Stimulated activated CD8-positive, alpha-beta memory T cell treated with anti-CD3 and anti-CD28 coated beads, Interleukin-7, amount 100 ng/mL, for 24 hours (primary cell): ENCODE measurements at places on chromosomes 12 and 14.

DNA sequence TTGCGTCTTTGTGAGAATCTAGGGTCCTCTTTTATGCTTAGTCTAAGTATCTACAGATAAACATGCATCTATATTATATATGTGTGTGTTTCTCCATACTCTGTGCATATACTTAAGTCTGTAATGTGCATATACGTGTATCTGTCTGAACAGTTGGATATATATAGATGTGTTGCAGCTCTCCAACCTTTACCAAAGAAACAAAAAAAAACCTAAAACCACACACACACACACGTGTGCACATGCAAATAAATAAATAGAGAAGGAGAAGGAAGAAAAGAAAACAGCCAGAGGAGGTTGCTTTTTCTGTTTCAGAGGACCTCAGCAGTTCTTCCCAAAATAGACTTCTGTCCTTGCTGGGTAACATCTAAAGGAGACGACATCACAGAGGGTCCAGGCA is 244.9 kb downstream of the CACNA1C start:
- DNase-seq, result no peak

DNA sequence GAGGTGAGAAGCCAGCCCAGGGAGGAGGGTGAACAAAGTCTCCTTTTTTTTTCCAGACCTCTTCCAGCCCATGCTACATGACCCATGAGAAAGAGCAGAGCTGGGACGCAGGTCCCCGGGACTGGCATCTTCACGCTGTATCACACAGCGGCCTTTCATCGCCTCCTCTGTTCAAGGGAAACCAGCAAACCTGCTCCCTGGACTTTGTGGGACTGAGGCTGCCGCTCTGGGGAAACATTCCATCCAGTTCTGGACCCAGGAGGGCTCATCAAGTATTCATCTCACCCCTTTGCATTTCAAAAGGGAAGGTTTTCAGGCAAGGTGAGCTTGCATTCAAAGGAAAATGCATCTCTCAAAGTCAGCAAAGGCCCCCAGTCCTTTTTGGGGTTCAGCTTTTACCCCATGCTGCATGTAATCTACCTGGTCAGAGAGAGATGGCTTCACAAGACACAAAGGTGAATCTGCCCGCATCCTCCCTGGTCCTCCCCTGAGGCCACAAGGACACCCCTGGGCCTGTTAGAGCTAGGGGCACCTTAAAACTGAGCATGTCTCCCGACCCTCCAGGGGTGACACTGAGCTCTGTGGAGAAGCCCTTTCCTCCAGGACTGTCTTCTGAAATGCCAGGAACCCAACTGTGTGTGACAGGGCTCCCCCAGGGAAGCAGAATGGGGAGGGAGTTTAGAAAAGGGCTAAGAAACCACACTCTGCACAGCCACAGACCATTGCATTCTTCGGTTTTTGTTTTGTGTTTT is 21.2 kb upstream of the MEG3 start:
- DNase-seq, result no peak

- DNase-seq, result no peak
These were observed 29.6 kb upstream of the NAP1L1 start for GRCh38 chr12:76113800-76114757.

GRCh38 chr12:110813285-110813684 is 33.5 kb upstream of the CCDC63 start:
- DNase-seq, result no peak

DNA sequence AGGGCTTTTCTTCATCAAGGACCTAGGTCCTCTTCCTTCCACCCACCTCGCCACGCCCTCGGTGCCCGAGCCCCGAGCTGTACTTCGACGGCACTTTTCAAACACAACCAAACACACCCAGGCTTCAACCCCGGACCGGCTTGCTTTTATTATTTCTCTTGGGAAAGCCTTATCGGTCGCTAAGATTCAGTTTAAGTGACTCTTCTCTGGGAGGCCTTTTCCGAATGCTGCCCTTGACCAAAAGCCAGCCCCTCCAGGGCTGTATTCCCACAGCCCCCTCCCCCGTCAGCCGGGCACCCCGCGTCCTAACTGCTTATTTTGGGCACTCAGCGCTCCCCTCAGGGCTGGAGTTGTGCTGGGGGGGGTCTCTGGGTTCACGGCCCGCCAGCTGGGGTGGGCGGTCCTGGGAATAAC is 644 bp upstream of the PPP4R4 start:
- DNase-seq, result no peak

- DNase-seq, result no peak
These were observed 141.1 kb downstream of the AKAP6 start for GRCh38 chr14:32470161-32470715.

DNA sequence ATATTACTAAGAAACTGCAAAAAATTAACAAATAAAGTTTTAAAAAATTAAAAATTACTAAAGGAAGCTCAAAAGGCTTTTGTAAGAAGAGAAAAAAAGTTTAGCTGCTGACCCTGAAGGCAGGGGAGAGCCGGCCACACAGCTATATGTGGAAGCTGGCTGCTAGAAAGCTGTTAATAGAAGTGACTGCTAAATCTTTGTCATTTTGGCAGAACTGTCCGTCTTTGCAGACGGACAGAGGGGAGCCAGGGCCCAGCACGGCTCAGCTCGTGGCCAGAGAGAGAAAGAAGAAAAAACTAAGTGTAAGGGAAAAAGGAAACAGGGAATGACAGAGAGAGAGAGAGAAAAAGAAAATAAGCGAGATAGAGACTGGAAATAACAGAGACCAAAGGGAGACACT is 27.9 kb downstream of the PRMT8 start:
- DNase-seq, result no peak

- no peak for DNase-seq
These were observed 820.5 kb upstream of the SEL1L start for GRCh38 chr14:82354126-82354525.

GRCh38 chr12:57233357-57234232 is 4.1 kb downstream of the SHMT2 start:
- no peak for DNase-seq

- no peak for DNase-seq
These were observed 84.5 kb upstream of the KCNA1 start for GRCh38 chr12:4825011-4825858.

DNA sequence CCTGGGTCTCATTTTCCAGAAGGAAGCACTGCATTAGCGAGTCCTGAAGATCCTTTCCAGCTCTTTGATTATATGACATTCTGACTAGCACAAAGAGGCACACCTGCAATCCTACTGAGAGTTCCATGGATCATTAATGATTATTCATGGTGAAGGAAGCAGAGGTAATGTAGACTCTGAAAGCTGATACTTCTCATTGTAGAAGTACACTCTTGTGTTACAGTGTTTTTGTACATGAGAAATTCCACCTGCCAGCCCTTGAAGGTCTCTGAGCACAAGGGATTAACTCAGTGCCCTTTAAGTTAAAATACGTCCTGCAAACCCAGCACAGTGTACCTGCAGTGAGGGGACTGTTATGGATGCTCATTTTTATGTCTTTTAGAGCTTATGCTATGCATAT is 558.8 kb upstream of the FBXO33 start:
- DNase-seq, result no peak

DNA sequence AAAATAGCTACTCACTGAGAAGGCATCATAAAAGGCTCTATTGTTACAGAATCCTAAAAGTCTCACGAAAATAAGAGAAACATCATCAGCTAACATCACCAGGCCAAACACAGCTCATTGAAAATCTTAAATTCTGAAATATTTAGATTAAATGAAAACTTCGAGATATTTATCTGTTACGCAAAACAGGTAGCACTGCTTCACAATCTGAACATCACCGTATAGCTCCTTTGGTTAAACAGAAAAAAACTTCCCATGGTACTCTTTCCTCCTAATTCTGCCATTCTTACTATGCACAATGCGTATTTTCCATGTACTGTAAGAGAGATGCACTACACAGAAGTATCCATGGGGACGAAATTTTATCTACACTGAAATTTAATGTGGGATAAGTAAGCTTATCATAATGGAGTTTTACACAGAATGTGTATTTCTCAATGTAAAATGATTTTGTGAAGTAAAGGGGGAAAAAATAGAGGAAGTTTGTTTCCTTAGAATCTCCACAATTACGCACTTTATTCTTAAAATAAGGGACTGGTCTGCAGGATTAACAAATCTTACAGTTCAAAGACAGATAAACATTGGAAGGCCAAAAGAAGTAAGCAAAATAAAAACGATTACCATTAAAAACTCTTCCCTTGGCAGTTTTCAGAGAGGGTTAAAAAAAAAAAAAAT is 1.9 kb downstream of the SGPP1 start:
- DNase-seq, result no peak

GRCh38 chr12:95633049-95633731 is 81.9 kb upstream of the USP44 start:
- no peak for DNase-seq

DNA sequence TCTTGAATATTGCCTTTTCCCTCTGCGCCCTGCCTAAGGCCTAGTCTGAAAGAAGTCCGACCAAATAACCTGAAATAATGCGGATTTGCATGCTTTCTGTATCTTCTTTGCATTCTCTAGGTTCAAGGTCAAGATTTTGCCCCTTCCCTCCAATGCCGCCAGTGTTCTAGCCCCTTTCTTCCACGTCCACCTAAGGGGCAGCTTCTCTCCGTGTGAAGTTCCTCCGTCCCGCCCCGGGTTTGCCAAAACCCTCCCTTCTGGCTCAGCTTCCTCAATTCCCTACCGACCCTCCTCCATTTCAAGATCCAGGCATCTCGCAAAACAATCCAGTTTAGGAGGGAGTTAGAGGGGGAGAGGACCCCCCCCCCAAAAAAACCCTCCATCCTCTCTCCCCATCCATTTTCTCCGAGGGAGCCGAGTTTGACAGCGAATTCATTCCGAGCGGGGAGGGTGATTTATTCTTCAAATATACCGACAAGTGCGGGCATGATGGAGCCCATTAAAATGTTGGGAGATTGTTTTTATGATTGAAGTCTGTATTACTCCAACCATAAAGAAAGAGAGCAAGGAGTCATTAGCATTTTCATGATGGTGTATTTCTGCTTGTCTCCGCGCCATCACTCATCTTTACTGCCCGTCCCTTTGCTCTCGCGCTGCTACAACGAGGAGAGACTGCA is 20.9 kb upstream of the ATP5MC2 start:
- DNase-seq, result no peak

DNA sequence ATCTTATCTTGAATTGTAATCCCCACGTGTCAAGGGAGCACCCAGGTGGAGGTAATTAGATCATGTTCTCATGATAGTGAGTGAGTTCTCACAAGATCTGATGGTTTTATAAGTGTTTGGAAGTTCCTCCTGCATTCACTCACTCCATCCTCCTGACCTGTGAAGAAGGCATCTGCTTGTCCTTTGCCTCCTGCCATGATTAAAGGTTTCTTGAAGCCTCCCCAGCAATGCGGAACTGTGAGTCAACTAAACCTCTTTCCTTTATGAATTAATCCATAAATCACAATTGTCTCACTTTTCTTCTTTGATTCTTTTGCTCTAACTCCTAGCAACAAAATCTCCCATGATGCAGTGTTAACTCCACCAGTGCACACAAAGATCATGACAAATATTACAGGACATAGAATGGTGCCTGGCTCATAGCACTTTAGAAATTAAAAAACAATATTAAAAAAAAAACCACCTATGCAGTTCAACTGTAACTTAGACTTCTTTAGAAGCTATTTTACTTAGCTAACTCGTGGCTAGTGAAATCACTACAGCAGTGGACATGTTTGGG is 37.6 kb upstream of the MGAT4C start:
- DNase-seq, result no peak

DNA sequence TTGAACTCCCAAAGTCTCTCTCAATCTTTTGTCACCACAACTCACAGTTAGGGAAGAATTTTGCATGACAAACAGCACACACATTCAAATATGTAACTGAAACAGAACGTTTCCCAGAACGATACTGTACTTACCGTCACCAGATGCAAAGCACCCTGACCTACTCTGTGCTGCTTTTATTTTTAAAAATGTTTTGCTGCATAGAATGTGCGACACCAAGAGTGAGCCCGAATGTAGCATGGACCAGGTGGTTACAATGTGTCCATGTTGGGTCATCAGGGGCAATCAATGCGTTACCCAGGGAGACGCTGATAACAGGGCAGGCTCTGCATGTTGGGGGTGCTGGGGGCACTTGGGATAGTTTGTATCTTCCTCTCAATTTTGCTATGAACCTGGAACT is 14.6 kb upstream of the EIF5 start:
- DNase-seq, result no peak

DNA sequence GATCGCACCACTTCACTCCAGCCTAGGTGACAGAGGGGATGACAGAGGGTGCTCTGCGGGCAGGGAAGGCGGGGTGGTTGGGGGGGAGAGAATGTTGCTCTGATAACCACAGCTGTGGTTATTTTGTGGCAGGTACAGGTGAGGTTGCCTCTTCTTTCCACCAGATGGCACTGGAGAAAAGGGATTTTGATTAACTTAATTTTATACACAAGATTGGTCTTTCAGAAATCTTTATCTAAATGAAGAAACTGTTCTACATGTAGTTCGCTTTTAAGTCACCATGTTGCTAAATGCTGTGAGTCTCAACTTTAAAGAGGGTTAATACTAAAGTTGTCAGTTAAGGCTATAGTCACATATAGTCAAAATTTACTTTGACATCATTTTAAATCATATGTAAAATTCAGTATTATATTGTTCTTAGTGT is 25.7 kb downstream of the FGF23 start:
- no peak for DNase-seq

DNA sequence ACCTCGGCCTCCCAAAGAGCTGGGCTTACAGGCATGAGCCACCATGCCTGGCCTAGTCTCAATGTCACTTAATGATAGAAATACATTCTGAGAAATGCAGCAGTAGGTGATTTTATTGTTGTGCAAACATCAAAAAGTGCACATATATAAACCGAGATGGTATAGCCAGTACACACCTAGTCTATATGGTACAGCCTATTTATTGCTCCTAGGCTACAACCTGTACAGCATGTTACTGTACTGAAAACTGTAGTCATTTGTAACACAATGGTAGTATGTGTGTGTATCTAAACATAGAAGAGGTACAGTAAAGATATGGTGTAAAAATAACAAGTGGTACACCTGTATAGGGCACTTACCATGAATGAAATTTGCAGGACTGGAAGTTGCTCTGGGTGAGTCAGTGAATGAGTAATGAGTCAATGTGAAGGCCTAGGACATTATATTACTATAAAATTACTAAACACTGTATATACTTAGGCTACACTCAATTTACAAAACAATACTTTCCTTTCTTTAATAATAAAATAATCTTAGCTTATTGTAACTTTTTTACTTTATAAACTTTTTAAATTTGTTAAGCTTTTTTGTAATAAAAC is 166.7 kb upstream of the SYT1 start:
- DNase-seq, result no peak
